Activated CD4-positive, alpha-beta memory T cell treated with anti-CD3 and anti-CD28 coated beads for 36 hours (primary cell): ENCODE measurements at places on chromosomes 4 and X.

- peak; percentile 52 for DNase-seq
Measured at GRCh38 chr4:184471881-184472613, 2.3 kb downstream of the IRF2 start.

GRCh38 chr4:148300877-148301276 is 141.3 kb downstream of the NR3C2 start:
- DNase-seq, result no peak

DNA sequence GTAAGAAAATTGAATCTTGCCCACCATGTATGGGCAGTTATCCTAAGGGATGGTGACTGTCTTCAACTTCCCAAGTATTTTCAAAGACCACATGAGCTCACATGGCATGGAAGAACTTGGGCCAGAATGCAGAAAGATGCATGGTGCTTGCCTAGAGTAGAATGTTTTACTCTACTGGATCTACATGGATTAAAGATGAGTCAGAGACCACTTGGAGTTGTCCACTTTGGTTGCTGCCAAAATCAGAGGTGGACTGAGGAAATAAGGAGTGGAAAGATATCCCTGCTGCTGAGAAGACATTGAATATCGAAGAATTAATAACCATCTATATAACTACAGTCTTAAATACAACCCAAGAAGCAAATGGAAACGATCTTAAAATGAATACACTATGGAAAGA is 498.1 kb downstream of the NLGN4X start:
- DNase-seq, result no peak

DNA sequence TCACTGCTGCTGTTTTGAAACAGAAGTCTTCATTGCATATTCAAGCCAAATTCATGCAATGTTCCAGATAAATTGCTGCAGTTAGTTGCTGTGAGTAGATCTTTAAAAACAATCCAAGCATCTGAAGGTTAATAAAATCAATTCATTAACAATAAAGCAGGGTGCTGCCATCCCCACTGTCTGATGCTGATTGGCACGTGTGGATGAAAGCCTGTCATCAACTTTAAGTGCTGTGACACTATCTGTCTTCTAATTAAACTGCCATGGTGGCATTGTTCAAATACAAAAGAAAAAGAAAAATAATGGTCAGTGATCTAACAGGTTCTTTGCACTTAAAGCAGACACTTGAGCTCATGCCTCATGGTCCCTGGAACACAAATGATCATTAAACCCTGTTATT is 63.0 kb upstream of the MND1 start:
- no peak for DNase-seq

DNA sequence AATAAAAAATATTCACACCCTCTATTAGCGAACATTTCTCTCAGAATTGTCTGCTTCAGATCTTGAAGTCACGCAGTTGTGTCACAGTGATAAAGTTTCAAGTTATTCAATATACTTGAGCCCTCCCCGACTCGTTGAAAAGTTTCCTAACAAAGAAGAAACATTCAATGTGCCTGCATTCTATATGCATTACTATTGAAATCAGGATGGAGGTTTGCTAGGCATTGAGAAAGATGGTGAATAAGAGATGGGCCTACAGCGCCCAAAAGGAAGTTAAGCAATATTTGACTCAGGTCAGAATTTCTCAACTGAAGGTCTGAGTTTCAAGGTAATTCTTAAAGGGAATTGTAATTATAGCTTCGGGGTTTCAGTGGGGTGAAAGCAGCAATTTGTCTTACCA is 6.1 kb downstream of the TCEANC start:
- DNase-seq, result no peak

GRCh38 chr4:138494931-138495330 is 252.8 kb upstream of the SLC7A11 start:
- DNase-seq, result no peak

- no peak for DNase-seq
Measured at GRCh38 chr4:153220682-153221395, 16.6 kb downstream of the TRIM2 start.

GRCh38 chrX:134338527-134338926 is 101.5 kb downstream of the CCDC160 start:
- DNase-seq, result peak; percentile 9

- DNase-seq, result no peak
Measured at GRCh38 chrX:445727-446126, 59.0 kb upstream of the PPP2R3B start.

- no peak for DNase-seq
Measured at GRCh38 chr4:138775890-138776289, 239.7 kb upstream of the NOCT start.

- no peak for DNase-seq
Measured at GRCh38 chr4:83947830-83948193, 411.9 kb downstream of the GPAT3 start.

DNA sequence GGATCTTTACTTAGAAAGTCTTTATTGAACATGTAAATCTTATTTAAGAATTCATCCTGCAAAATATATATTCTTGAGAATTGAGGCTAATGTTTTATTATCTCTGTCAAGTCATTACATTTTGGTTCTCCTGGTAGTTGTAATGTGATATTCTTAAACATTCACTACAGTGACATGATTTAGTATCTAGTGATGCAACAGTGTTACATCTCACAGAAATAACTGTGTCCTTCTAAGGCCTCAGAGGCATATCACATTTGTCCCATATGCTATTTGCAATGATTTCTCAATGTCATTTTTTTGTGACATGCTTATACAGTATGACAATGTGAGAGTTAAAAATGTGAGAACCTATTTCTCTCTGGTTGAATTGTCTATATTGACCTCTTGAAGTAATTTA is 34.1 kb downstream of the PRRG1 start:
- DNase-seq, result no peak

GRCh38 chr4:108762559-108763225 is at the start of gene ETNPPL:
TSS of gene ETNPPL (minus strand) at chr4:108763053. CDS start at chr4:108762898, 155 bp downstream.
- DNase-seq, result peak; percentile 28

DNA sequence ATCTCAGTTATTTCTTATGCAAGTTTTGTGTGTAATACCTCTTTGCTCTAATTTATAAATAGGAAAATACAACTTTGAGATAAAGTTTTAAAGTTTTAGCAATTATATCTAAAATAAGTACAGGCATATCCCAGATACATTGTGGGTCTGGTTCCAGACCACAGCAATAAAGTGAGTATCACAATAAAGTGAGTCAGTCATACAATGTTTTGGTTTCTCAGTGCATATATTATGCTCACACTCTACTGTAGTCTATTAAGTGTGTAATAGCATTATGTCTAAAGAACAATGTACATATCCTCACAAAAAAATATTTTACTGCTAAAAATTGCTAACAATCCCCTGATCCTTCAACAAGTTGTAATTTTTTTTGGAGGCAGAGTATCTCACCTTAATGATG is 49.2 kb downstream of the ANAPC10 start:
- DNase-seq, result no peak

- no peak for DNase-seq
Measured at GRCh38 chr4:8364848-8365350, 75.6 kb downstream of the ACOX3 start.

- DNase-seq, result no peak
Measured at GRCh38 chr4:47490550-47490949, 5.5 kb downstream of the ATP10D start.

GRCh38 chr4:60216752-60217151 is 983.4 kb upstream of the ADGRL3 start:
- no peak for DNase-seq

GRCh38 chr4:10593130-10593529 is 91.4 kb downstream of the CLNK start:
- no peak for DNase-seq

GRCh38 chr4:183798301-183799253 is 106.5 kb upstream of the STOX2 start:
- DNase-seq, result no peak

DNA sequence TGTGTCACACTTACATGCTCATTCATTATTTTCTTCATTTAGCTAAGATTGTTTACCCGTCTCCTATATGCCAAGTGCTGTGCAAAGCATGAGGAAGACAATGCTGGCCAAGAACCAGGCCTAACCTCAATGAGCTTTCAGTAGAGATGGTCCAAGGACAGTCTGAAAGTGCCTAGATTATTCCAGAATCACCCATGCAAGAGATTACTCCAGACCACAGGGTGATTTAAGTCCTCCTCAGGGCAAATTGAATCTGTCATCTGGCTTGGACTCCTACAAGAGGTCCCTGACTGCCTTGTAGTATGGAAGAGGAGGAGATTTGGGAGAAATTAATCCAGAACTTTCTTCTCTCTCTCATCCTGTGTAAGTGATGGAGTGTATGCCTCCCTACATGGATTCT is 99.4 kb upstream of the NDP start:
- no peak for DNase-seq

- no peak for DNase-seq
Measured at GRCh38 chr4:165592386-165592785, 213.6 kb downstream of the CPE start.

- peak; percentile 60 for DNase-seq
Measured at GRCh38 chrX:51332188-51332942, at the start of gene NUDT10. TSS of gene NUDT10 (plus strand) at chrX:51332822. CDS start at chrX:51332966, 144 bp downstream.

- no peak for DNase-seq
Measured at GRCh38 chr4:120919358-120919757, 3.2 kb downstream of the PRDM5 start.

GRCh38 chr4:22264261-22264660 is 251.6 kb downstream of the ADGRA3 start:
- DNase-seq, result no peak

- DNase-seq, result no peak
Measured at GRCh38 chr4:166413356-166413755, 540.3 kb downstream of the TLL1 start.

DNA sequence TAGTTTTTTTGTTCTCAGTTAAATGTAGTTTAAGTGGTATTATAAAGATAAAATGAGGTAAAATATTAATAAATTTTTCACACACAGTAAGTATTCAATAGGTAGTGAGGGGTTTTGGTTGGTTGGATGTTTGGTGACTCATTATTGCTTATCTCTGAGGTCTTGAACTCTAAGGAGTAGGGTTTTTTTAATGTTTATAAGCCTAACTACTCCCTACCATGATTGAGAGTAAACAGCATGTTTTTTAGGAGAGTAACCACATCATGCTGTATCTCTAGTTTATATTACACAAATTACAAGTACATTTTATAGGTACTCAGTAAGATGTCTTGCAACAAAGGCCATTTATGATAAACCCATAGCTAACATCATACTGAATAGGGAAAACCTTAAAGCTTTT is 181.6 kb downstream of the MAPK10 start:
- no peak for DNase-seq

GRCh38 chr4:169167957-169168858 is 102.5 kb downstream of the SH3RF1 start:
- no peak for DNase-seq

GRCh38 chr4:106034751-106035150 is 139.5 kb downstream of the NPNT start:
- DNase-seq, result no peak

DNA sequence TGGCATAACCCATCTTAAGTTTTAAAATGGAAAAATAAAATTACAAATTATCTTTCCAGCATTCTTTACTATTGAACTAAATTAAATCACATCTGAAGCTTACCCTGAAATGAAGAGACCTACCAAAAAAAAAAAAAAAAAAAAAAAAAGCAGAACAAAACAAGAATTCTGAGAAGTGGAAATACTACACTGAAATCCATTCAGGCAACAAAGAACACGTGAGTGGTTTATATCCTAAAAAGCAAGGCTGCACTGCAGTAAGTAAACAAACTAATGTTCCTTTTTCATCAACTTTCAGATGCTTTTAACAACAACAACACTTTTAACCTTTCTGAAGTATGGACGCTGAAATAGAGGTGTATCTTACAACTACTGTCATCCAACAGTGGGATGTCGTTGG is 7.5 kb downstream of the FRYL start:
- no peak for DNase-seq

DNA sequence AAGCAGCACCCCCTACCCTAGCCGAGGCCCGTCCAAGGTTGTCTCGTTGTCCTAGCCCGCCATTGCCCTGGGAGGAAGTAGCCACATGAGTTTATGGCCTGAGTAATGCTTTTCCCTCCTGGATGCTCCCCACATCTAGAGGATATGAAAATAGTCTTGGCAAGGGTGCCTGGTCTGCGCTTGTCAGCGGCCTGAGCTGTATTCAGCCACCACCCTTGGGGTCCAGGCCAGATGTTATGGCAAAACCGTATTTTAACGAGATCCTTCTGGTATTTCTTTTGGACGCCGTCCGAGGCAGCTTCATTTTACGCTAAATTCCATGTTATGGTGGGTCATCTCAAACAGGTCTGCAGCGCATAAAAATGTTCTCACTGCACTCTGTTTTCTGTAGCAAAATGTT is 89.3 kb downstream of the GPR143 start:
- DNase-seq, result no peak

DNA sequence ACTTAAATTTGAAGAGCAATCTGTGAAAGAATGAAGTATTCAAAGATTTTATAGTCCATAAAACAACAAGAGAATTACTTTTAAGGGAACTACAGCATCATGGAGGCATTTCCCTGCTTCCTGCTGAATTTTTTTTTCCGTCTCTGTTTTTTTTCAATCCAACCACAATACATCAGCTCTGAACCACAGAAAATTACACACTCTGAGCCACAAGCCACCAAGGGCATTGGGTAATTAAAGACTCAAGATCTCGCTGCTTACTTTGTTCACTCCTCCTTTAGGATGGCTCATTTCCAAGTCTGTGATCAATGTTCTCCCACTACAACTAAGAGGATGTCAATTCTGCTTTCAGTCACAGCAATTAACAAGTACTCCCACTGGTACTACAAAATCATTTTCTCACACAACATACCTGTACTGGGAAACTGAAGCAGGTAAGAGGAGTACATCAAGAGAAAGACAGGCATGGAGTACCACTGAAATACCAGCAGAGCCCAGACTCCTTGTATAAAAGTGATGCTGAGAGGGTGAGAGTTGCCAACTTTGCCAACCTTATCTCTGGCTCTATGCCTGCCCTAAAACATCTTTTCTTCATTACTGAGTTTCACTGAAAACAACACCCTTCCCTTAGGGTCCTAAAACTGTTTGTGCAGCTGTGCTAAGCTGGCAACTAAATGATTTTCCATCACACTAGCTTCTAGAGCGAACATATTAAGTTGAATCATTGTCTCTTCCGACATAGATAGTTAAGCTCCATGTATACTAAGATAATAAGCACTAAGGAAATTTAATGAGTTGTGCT is 105.8 kb upstream of the MAGEB18 start:
- no peak for DNase-seq

- no peak for DNase-seq
Measured at GRCh38 chr4:184349283-184350039, 124.9 kb downstream of the IRF2 start.

DNA sequence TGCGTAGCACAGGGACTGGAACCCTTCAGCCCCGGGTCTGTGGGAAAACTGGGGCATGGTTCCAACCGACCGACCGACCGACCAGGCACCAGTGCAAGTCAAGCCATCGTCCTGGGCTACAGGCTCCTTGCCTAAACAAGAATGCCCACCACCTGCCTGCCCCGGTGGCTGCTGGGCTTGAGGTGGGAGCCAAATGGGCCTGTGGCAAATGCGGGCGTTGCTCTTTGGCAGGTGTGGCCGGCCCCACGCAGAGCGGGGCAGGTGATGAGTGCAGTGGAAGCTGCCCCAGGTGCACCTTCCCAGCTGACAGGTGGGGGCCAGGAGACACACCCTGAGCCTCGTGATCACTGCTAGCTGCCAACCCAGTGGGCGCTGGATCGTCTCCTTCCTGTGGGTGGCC is 77.9 kb downstream of the MTMR1 start:
- no peak for DNase-seq

- DNase-seq, result no peak
Measured at GRCh38 chr4:119525771-119526712, 102.6 kb downstream of the PDE5A start.

- no peak for DNase-seq
Measured at GRCh38 chr4:161869511-161869910, 294.3 kb downstream of the FSTL5 start.

- DNase-seq, result no peak
Measured at GRCh38 chrX:71118985-71119535, 664 bp downstream of the MED12 start.
